Activated CD8-positive, alpha-beta memory T cell treated with anti-CD3 and anti-CD28 coated beads, Interleukin-2, amount 50 U/mL, for 4 hours (primary cell): ENCODE measurements at places on chromosomes 6 and 20.

- no peak for DNase-seq
Measured at GRCh38 chr6:170011204-170012036, 260.0 kb downstream of the ERMARD start.

GRCh38 chr6:128979071-128979470 is 96.1 kb downstream of the LAMA2 start:
- no peak for DNase-seq

DNA sequence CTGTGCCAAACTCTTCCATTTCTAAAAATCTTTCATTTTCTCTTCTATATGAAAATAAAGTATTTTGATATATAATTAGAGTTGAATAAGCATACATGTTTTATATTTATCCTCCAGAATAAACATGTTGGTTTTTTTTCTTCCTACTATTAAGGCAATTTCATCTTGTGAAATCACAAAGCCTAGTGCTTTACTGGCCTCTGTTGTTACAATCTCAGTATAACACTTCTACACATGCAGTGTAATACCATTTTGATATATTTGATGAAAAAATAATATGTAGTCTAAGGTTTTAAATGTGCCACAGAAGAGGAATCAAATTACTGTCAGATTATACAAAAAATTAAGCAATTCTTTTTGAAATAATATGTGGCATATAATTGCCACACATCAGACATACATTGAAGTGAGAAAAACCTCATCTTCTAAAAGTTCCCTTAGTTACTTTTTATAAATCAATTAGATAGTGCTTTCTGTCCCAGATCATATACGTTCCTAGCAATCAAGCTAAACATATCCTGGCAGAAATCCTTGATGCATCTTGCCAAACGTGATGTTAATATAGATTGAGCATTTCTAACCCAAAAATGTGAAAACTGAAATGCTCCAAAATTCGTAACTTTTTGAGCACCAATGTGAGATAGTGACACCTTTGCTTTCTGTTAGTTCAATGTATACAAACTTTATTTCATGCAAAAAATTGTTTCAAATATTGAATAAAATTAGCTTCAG is 225.1 kb upstream of the MANEA start:
- no peak for DNase-seq

DNA sequence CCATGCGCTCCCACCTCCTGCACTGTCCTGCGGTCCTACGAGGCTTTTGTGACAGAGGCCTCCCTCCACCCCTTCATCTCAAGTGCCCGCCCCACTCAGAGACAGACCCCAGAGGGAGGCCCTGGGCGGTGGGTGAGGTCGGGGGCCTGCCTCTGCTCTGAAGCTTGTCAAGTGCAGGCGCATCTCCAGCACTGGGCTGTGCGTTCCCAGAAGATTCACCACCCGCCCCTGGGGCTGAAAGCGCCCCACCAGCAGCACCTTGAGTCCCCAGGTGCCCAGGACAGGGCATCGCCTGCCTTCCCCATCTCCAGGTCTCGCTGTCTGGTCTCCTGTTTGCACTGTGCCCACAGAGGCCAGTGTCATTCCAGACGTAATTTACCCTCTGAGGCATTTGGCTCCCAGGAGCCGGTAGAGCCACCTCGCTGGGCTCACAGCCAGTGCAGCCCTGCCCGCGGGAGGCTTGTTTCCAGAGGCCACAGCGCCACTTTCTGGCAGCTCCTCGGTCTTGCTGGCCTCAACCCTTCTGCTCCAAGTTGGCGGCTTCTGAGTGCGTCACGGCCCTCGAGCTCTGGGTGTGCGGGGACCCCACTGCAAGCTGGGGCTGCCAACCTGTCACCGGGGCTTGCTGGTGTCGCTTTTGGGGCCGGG is 191.1 kb downstream of the TAF4 start:
- DNase-seq: no peak

DNA sequence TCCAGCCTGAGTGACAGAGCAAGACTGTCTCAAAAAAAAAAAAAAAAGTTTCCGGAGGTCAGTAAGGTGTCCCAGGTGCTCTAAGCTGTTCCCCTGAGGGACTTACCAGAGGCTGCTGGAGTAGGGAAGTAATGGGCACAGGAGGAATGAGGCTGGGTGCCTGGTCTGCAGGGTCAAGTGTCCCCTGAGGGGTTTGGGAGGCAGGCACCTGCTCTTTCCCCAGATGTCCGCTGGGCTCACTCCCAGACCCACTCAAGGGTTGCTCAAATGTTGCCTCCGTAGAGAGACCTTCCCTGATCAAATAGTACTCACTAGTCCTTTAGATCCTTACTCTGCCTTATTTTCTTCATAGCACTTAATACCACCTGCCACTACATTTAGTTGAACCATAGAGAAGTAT is 5.4 kb upstream of the MAPK13 start:
- DNase-seq: no peak

DNA sequence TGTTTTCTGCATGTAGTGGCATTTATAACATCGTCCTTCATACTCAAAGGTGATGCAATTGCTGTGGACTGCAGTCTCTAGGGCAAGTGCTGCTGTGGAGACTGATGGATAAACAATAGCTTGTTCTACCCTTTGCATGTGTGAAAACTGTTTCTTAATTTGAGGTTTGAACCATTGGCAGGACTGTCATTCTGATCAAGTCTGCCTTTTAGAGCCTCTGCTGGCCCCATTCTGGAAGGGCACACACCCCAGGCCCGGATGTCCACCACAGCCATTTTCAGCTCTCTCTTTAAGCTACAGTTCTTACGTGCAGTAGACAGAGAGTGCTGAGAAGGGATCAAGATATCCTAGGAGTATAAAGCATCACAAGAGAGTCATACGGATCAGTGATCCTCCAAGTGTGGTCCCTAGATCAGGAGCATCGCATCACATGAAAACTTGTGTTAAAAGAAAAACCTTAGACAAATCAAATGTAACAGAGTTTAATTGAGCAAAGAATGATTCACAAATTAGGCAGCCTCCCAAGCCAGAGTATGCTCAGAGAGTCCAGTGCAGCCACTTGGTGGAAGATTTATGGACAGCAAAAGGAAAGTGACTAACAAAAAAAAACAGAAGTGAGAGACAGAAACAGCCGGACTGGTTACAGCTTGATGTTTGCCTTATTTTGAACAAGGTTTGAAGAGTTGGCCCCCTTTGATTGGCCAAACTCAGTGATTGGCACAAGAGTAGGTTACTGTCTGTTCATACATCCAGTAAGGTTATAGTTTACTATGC is 52.0 kb downstream of the FRK start:
- DNase-seq: no peak

DNA sequence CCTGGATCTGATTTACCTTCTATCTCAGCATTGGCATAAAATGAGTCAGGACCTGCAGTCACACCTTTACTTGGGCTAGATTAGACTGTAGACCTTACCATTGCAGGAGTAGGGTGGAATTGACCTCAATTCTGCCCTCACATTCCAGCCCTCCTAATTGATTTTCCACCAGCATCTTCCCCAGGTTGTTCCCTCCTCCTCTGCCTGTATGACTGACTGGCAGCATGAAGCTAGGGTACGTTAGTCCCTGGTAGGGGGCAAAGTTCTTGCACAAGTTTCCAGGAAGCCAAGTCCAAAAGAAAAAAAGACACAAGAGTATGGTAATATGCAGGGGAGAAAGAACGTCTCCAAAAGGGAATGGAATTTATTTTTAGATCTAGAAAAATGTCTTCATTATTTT is 225.6 kb upstream of the FLRT3 start:
- no peak for DNase-seq
